NT2/D1 (cell line): ENCODE measurements at places on chromosomes 12 and 14.
A peak's percentile ranks its signal among the peaks of the same experiment; 100 is the strongest.

- peak; percentile 44 for DNase-seq
Observed at GRCh38 chr12:3365463-3366411, 125.3 kb upstream of the PRMT8 start.

GRCh38 chr12:113949321-113950305 is 16.5 kb downstream of the RBM19 start:
- no peak for DNase-seq

DNA sequence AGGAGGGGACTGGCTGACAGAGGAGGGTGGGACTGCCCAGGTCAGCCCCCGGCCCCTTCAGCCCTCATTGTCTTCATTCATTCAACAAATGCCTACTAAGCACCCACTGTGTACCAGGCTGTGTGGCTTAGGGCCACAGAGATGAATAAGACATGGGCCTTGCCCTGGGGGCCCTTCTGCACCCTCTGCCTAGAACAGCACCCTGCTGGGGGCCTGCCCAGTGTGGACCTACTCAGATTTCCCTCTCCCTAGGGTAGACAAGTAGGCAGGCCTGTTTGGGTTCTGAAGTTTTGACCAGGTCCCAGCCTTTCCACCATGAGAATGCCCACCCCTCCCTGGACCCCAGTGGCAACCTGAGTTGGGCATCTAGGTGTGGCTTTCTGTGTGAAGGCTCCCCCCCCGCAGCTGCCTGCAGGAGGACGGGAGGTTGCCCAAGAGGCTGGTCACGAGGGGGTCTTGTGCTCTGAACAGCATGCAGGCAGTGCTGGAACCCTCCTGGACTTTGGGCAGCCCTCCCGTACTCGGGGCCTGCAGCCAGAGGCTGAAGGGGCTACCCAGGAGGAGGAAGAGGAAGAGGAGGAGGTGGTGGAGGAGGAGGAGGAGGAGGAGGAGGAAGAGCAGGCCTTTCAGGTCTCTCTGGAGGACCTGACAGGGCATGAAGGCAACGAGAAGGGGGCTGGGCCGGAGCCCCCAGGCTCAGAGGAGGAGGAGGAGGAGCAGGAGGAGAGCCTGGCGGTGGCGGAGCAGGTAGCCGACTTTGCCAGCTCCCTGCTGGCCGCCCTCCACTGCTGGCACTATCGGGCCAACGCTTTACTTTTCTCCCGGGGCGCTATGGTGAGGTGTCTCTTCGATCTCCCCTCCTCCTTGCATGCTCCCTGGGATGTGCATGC is 33.4 kb downstream of the PLEKHG3 start:
- no peak for DNase-seq

DNA sequence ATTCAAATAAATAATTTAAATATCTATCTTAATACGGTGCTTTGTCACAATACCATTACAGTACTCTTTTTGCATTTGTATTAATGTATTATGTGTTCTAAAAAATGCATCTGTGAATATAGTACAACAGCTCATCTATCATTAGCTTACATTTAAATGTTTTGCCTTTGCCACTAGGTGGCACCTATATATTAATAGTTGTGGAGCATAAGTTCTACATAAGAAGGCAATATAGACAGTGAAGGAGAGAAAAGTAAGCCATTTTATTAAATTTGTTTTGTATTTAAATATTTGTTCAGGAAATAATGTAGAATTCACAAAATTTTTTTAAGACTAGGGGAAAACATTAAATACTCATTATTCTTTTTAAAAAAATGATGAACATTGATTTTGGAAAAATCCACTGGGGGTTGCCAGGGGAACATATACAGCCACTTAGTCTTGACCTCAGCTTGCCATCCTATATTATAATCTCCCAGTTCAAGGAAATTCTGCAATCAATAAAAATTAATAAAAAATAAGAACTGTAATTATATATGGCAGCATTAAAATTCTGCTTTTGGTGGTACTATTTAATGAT is 9.8 kb downstream of the CCER1 start:
- DNase-seq = no peak

- DNase-seq = no peak
Observed at GRCh38 chr12:99392091-99392850, 255.3 kb upstream of the GARIN6 start.

DNA sequence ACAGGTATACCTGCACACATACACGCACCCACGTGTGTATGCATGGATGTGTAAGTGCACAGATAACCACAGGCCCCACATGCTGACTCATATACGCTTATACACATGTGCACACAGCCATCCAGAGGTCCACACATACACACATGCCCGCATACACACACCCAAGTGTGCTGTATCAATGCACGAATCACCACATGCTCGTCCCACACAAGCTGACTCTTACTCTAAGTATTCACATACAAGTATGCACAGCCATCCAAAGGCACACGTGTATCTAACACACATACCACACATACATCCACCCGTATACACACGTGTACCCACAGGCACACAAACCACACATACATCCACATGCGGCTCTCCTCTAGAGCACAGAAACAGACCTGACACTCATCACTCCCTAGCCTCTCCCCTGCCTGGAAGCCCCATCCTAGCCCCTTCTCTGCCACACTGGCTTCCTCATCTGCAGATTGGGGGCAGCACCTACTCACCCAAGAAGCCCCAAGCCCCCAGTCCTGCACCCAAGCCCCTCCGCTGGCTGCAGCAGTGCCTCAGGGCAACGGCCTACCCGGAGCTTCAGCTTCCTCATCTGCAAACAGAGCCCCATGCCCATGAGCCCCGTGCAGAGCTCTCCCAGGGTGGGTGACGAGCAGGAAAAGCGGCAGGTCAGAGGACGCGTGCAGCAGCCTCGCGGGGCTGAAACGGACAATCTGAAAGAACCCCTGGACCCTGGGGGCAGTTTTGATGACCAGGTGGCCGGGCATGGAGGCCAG is 105.4 kb downstream of the NCOR2 start:
- DNase-seq = no peak
